ENCODE measurements at places on chromosomes 5 and 9.

- no peaks in the 10 kb centered on the region for H3K27me3 ChIP-seq
- H3K27ac ChIP-seq: peak overlapping the region; percentile 38
- no peaks in the 10 kb centered on the region for H3K36me3 ChIP-seq
- no peak for DNase-seq
Observed at GRCh38 chr5:136042665-136043121, 13.9 kb downstream of the TGFBI start.

- peaks cover 100% of the 10 kb centered on the region for H3K27me3 ChIP-seq
- no peak overlapping the region for H3K4me3 ChIP-seq
- H3K36me3 ChIP-seq: no peaks in the 10 kb centered on the region
- H3K27ac ChIP-seq: no peak overlapping the region
Observed at GRCh38 chr5:88690409-88691229, 192.4 kb downstream of the MEF2C start.

DNA sequence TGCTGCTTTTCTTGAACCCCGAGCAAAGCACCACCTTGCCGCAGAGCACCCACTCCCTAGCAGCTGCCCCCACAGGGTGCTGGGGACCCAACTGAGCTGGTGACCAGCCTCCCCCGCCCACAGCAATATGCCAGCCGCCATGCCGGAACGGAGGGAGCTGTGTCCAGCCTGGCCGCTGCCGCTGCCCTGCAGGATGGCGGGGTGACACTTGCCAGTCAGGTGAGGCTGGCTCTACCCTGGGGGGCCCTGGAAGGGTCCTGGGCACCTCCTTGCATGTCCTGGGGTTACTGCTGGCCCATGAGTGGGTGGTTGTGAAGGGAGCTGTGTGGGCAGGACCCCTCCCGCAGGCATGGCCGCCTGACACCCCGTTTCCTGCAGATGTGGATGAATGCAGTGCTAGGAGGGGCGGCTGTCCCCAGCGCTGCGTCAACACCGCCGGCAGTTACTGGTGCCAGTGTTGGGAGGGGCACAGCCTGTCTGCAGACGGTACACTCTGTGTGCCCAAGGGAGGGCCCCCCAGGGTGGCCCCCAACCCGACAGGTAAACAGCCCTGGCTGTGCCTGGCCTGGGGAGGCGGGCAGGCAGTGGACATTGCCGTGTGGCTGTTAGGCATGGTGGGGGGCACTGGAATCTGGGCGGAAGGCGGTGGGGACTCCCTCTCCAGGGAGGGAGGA is 7.2 kb downstream of the EGFL7 start:
- no peak overlapping the region for H3K4me3 ChIP-seq
- no peak overlapping the region for H3K27ac ChIP-seq
- no peak for DNase-seq
- H3K4me1 ChIP-seq: no peaks in the 10 kb centered on the region
- H3K27me3 ChIP-seq: no peaks in the 10 kb centered on the region

DNA sequence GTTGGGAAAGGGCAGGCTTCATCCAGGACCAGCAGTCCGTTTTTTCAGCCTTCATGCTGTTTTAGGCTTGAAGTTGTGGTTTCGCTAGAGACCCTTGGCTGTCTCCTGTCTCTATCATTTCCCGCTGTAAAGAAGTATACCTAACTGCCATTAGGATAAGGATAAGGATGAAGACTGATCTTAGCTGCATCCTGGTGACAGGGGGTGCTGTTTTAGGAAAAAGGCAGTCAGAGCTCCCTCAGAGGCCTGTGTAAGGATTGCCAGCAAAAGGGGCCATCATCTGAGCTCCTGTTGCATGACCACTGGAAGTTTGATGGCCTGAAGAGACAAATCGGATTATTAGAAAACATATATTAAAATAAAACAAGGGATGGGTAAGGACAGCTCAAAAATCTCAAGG is 64.8 kb upstream of the FGF10 start:
- no peak overlapping the region for H3K27ac ChIP-seq
- DNase-seq: peak; percentile 69
- no peaks in the 10 kb centered on the region for H3K36me3 ChIP-seq
- no peak overlapping the region for H3K4me3 ChIP-seq
- H3K27me3 ChIP-seq: no peaks in the 10 kb centered on the region

- no peaks in the 10 kb centered on the region for H3K4me1 ChIP-seq
- peak; percentile 96 for DNase-seq
- no peak overlapping the region for H3K4me3 ChIP-seq
Observed at GRCh38 chr5:180868960-180869359, 7.9 kb upstream of the ZFP62 start.

GRCh38 chr5:41869151-41869723 is 988 bp downstream of the OXCT1 start:
- peaks cover 23% of the 10 kb centered on the region for H3K27me3 ChIP-seq
- no peaks in the 10 kb centered on the region for H3K4me1 ChIP-seq
- H3K4me3 ChIP-seq: peak overlapping the region; percentile 91
- DNase-seq: no peak
- H3K27ac ChIP-seq: no peak overlapping the region

GRCh38 chr9:106867286-106867685 is 4.3 kb downstream of the ZNF462 start:
- DNase-seq: no peak
- H3K36me3 ChIP-seq: no peaks in the 10 kb centered on the region
- peaks cover 27% of the 10 kb centered on the region for H3K4me1 ChIP-seq
- H3K27me3 ChIP-seq: no peaks in the 10 kb centered on the region
- H3K4me3 ChIP-seq: peak overlapping the region; percentile 97
- H3K27ac ChIP-seq: no peak overlapping the region

- no peak overlapping the region for H3K4me3 ChIP-seq
- H3K36me3 ChIP-seq: no peaks in the 10 kb centered on the region
Observed at GRCh38 chr5:88144219-88145001, 124.2 kb downstream of the TMEM161B start.

DNA sequence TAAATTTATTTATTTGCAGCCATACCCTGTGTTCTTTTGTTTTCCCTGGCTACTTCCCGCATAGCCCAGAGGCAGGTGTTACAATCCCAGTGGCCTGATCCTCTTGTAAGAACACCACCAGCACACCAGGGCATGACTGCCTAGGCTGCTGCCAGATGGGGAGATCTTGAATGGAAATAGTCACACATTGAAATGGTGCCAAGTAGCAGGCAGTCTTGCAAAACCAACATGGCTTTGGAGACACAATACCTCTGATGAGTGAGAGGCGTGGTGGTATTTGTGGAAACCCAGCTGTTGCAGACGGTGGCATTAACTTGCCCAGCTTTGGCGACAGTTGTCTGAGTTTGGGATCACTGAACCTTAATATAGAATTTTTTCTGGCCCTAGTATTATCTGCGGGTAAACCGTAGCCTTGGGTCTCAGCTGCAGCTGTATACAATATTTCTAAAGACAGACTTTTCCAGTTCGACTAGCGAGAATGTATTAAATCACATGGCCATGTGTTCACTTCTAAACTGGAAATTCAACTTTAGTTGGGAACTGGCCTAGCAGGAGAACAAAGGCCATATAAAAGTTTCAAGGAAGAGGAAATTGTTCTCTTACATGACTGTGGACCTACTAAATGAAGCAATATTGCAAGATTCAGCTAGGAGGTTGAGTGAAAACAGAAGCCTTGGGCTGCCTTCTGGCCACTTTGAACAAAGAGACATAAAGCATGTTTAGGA is 277.0 kb downstream of the SMARCA2 start:
- no peaks in the 10 kb centered on the region for H3K27me3 ChIP-seq
- no peak overlapping the region for H3K4me3 ChIP-seq
- peaks cover 7% of the 10 kb centered on the region for H3K4me1 ChIP-seq
- no peak overlapping the region for H3K27ac ChIP-seq
- no peaks in the 10 kb centered on the region for H3K36me3 ChIP-seq

DNA sequence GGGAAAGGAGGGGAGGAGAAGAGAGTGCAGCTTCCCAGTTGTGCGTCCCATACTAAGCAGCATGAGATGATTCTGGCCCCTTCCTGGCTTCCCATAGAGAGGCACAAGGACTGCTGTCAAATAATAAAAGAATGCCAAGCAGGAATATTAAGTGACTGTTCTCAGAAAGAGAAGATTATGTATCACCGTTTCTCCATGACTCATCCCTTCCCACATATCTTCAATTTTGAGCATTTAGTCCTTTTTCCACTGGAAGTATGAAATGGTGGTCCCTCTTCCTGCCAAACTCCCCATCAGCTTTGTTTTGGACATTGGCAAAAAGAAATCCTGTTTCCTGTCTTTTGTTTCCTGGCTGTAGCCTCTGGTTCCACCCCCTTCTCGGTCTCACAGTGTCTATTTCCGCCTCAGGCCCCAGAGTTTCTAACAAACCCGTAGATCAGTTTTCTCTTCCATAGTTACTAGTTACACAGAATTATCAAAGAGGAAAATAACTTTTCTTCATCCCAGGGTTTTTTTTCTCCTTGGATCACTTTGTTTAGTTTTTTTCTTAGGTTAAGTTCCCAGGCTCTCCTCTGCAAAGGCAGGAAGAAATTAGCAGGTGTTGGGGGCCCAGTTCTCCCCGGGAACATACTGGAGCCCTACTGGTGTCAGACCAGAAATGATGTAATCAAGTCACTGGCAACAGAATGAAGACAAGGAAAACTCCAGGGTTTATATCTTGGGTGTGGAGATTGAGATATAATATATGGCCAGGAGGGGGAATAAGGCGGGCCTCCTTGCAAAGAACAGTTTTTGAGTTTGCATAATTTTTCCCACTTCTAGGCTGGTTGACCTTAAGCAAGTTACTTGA is 26.4 kb upstream of the ARHGAP26 start:
- H3K27me3 ChIP-seq: no peaks in the 10 kb centered on the region
- no peak overlapping the region for H3K4me3 ChIP-seq
- H3K36me3 ChIP-seq: no peaks in the 10 kb centered on the region
- H3K27ac ChIP-seq: peak overlapping the region; percentile 79

DNA sequence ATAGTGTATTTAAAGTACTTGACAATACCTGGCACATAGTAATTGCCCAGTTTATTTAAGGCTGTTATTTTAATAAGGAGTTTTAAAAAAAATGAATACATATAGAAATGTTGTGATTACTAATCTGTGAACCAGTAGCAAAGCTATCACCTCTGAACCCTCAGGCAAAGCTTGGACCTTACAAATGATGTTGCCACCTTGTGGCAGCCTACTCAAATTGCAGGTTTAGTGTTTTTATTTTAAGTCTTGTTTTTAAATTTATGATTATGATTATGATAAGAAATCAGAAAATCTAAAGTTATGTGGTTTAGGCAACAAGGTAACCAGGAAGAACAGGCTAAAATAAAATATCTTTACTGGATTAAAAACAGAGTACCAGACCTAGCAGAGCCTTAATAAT is 35.8 kb downstream of the PPARGC1B start:
- H3K4me1 ChIP-seq: no peaks in the 10 kb centered on the region
- no peaks in the 10 kb centered on the region for H3K36me3 ChIP-seq
- H3K27ac ChIP-seq: no peak overlapping the region
- no peak for DNase-seq
- no peaks in the 10 kb centered on the region for H3K27me3 ChIP-seq

DNA sequence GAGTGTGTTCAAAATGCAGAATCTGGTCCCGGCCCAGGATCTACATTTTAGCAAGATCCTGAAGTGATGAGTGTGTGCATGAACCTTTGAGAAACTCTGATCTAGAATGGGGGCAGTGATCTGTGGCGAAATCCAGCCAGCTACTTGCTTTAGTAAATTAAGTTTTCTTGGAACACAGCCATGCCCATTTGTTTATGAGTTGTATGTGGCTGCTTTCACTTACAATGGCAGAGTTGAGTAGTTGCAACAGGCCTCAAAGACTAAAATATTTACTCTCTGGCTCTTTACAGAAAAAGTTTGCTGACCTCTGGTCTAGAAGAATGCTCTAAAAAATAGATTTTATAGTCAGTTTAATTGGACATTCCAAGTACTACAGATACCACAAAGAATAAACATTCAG is 588.3 kb downstream of the BNC2 start:
- no peak for DNase-seq
- no peaks in the 10 kb centered on the region for H3K27me3 ChIP-seq
- no peaks in the 10 kb centered on the region for H3K4me1 ChIP-seq
- no peak overlapping the region for H3K27ac ChIP-seq

- H3K4me3 ChIP-seq: no peak overlapping the region
- no peaks in the 10 kb centered on the region for H3K27me3 ChIP-seq
- DNase-seq: no peak
- no peaks in the 10 kb centered on the region for H3K36me3 ChIP-seq
- H3K27ac ChIP-seq: no peak overlapping the region
Observed at GRCh38 chr5:59483971-59484472, 409.5 kb downstream of the PDE4D start.

DNA sequence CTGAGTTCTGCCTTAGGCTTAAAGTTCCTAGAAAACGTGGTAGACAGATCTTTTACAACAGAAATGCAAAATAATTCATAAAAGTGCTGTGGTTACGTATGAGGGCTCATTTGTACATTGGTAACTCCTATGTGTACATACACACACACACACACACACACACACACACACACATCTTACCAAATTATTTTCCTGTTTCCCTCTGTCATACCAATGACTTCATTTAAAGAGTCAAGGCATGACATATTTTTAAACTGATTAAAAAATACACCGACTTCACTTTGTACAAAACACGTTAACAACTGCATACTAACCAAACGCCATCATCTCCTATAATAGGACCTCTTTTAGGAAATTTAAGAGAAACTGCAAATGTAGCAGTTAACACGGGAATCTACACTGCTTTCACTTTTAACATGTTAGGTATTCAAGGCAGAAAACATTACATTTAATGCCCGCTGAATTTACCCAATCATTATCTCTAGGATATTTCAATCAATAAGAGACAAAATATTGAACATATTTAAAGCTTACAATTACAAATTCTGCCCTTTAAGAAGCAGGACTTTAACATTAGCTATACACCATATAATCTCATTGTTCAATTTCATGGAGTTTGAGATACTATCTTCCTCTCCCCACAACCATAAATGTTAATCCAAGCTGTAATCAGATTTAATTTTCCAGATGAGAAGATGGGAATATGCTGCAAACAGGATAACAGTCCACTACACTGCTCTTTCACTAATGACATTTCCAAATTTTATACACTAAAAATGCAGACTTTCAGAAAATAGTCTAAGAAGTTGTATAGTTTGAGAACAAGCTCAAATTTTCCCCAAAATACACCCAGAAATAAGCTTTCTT is 133.1 kb downstream of the DENND1A start:
- H3K27ac ChIP-seq: no peak overlapping the region
- H3K4me3 ChIP-seq: no peak overlapping the region
- no peaks in the 10 kb centered on the region for H3K36me3 ChIP-seq
- H3K27me3 ChIP-seq: no peaks in the 10 kb centered on the region
- DNase-seq: no peak

DNA sequence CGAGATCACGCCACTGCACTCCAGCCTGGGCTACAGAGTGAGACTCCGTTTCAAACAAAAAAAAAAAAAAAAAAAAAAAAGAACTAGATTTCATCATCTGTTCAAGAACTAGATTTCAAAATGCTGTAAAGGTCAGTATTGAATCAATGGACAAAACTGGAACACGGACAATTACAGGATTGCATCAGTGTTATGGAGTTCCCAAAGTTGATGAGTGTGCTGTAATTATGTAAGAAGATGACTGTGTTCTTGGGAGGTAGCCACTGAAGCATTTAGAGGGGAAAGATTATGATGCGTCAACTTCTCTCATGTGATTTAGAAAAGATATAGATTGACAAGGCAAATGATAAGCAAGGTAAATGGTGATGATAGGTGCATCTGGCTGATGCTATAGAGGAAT is 6.5 kb downstream of the FAM240B start:
- H3K27ac ChIP-seq: no peak overlapping the region
- no peaks in the 10 kb centered on the region for H3K36me3 ChIP-seq
- DNase-seq: no peak
- H3K4me3 ChIP-seq: no peak overlapping the region

Measured in endodermal cell (in vitro differentiated cells).